NCI-H1092 treated with DMSO at 0.1 percent for 48 hours (cell line): ENCODE measurements at places on chromosomes 2 and 18.

- peak; percentile 6 for DNase-seq
Measured at GRCh38 chr2:181025004-181025403, 44.6 kb downstream of the UBE2E3 start.

- DNase-seq = peak; percentile 76
Measured at GRCh38 chr18:74081966-74082741, 65.5 kb downstream of the FBXO15 start.

DNA sequence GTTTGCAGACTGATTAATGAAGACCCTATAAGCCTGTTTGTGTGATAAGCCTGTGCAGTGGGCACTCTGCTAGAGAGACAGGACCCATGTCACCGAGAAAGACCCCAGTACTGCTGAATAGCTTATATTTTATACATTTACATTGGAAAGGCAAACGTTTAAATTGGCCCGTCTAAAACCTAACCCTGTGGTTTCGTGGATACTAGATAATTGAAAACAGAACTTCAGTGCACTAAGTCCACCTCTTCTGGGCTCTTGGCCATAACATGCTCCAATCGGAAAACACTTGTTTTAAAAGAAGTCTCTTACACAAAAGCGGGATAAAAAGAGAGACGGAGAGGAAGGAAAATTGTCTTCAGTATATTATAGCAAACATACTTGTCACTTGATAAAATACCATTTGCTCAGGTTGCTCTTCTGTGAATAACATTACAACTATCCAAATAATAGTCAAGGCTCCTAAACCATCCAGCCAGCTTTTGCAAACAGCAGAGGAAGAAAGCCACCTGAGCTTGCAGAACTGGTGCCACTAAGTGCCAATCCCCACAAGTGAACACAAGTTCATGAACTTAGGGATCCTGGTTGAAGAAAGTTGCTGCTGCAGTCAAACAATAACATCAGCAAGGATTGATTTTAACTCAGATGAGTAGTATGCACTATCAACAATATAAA is 218.4 kb upstream of the FN1 start:
- no peak for DNase-seq

- DNase-seq = no peak
Measured at GRCh38 chr2:157375384-157375783, 49.8 kb upstream of the ERMN start.

GRCh38 chr18:48834413-48835031 is 116.2 kb downstream of the SMAD7 start:
- DNase-seq = no peak

DNA sequence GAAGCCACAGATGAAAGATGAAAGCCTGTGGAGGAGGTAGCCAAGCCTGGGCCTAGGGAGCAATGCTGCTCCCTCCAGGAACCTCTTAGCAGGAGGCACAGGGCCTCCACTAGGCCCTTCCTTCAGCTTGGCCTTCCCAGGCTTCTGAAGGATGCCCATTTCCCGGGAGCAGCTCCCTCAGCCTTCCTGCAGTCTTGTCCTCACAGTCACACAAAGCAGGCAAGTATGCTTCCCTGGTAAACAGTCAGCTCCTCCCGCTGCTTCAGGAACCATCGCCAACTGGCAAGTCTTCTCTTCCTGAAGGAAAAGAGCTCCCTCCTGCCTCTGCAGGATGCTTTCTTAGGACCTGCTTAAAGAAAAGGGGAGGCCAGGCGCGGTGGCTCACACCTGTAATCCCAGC is 53.2 kb downstream of the SMAD7 start:
- DNase-seq = no peak

DNA sequence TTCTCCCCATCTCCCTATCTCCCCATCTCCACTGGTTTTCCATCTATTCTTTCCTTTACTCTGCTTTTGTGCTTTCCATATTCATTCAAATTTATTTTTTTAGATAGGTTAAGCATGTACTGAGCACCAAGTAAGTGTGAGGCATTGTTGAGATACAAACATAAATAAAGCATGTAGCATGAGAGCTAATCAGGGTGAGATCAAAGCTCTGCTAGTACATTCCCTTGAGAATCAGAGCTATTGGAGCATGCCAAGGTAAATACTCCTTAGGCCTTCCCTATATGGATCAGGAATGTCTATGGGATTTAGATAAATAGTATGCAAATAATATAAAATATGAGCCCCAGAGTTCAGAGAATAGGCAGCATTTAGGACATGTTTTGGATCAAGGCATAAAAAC is 25.3 kb downstream of the BABAM2 start:
- peak; percentile 26 for DNase-seq

- DNase-seq = no peak
Measured at GRCh38 chr2:25072606-25073005, 30.7 kb downstream of the EFR3B start.

DNA sequence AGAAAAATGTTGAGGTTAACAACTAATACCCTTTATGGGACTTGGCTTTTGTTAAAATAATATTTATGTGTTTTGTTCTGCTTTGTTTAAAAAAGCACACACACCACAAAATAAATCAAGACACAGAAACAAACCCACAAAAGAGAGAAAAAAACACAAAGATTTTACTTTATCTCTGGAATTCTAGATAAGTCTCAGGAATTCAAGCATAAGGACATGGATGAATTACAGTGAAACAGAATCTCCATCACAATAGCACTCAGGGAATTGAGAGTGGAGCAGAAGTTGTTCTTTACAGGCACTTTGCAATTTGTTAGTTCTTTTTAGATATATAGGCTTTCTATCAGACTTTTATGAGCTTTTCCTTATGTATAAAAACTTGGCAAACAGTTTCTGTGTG is 360.9 kb upstream of the ZC3H15 start:
- no peak for DNase-seq

DNA sequence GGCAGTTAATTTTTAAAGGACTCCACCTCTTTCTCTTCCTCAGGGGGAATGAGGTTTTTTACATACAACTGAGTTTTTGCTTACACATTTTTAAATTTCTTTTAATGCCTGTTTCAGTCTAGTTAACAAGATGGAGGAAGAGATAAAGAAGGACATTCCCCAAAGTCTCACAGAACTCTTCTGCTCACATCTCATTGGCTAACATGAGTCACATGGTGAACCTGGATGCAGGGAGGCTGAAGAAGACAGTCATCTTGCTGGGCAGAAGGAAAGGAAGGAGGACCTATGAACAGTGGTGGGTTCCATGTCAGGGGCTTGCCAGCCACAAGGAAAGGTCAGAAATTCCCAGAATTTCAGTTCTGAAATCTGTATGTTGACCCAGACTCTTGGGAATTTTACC is 10.4 kb upstream of the ST8SIA5 start:
- no peak for DNase-seq

DNA sequence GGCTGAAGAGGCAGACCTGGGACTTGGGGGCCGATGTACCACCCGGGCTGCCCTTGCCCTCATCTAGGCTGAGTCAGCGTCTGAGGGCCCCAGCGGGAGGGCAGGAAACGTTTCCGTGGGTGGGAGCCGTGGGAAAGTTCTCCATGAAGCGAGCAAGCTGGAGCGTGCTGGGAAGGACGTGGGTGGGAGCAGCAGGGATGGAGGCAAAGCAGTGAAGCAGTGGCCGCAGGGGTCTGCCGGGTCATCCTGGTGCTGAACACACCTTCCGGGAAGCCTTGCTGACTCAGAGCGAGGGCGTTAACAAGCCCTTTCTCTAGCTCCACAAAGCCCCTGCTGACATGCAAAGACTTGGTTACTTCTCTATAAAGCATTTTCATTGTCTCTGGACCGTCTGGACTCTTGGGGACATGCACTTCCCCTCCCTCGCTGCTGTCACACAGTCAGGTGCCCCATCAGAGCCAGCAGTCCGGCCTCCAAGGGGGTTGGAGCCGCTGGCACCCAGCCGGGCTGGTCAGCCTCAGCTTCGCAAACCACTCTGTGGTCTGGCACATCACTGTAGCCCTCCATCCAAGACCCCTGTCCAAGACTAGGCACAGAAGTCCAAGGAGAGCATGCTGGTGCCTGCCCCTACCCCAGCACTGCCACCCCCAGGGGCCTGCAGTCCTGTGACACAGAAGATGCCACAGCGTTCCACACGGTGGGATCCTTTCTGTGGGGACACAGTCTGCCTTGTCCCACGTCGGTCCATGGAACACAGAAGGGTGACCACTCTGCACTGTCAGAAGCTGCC is 115.1 kb upstream of the GPC1 start:
- DNase-seq = no peak

- no peak for DNase-seq
Measured at GRCh38 chr2:40546439-40547191, 94.7 kb upstream of the SLC8A1 start.

- no peak for DNase-seq
Measured at GRCh38 chr2:216646116-216646515, 12.9 kb downstream of the IGFBP2 start.

DNA sequence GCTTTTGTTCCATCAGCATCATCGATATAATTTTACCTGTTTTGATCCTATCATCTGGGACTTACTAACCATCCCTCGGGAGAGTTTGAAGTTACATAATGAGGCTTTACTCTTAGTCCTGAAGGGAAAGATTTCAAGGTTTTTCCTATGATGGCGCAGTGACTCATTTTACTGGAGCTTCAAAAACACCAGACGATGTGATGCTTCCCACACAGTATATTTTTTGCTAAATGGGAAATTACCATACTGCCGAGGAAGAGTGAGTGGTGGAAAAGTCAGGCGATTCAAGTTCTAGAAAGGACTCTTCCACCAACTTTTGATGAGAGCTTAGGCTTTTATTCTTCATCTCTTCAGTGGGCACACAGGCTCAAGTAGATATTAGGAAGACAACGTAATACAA is 44.6 kb upstream of the GCG start:
- no peak for DNase-seq

DNA sequence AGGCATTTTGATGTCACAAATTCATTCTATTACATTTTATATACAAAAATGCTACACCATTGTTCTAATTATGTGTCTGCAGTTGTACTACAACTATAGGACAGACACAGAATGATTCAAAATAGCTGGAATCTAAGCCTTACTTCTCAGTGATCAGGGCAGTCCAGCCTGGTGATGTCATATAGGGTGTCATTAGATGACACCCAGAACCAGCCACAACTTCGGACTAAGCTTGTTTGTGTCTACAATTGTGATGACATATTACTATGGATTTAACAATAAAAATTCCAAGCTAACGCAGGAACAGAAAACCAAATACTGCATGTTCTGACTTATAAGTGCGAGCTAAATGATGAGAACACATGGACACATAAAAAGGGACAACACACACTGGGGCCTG is 31.0 kb downstream of the M1AP start:
- no peak for DNase-seq

DNA sequence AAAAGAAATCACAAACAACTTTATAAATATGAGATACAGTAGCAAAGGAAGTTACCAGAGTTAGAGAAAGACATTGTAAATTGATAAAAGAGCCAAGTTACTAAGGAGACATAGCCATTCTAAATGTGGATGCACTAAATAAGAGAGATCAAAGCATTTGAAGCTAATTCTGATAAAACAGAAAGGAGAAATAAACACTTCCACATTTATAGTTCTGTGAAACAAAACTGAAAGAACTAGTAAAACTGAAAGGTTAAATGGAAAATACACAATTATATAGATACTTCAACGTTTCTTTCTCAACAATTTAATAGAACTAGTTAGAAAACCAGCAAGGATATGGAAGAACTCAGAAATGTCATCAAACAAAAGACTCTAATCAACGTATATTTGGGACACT is 309.0 kb upstream of the CDH2 start:
- DNase-seq = no peak

- no peak for DNase-seq
Measured at GRCh38 chr18:22507055-22507454, 89.3 kb upstream of the CTAGE1 start.

GRCh38 chr2:43078781-43079755 is 147.3 kb downstream of the ZFP36L2 start:
- no peak for DNase-seq

DNA sequence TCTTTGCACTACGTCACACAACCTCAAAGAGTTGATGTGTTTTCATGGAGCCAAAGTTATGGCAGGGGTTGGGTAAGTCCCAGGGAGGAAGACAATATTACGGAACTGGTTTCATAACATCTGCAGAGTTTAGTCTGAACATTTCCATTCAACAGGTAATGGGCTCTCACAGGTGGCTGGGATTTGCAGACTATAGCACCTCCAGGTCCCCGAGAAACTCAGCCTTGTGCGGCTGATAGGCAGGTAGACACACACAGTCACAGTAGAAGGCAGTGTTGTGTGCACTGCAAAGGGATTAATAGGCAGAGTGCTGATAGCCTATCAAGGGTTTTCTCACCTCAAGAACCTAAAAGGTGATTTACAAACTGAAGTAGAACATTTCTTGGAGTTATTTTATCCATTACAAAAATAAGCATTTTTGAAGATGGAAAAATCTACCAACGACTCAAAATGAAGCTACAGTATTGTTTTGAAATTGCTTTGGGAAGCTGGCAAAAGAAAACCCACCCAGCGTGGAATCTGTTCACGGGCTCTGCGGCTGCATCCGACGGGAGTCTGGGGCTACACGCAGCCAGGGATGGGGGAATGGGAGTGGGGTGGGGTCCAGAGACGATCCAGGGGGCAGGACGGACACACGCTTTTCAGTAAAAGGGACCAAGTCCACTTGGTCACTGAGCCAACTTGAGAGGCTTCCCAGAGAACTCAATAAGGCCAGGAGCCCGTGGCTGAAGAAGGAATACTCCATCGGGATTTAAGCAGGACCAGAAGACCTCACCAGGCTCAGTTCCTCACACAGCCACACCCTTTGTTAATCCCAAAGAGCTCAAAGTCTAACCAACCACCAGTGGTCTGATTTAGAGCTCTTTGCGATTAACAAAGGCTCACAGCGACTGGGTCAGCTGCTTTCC is 82.9 kb downstream of the CHRNA1 start:
- no peak for DNase-seq

- no peak for DNase-seq
Measured at GRCh38 chr2:67566958-67567635, 170.0 kb downstream of the ETAA1 start.

- no peak for DNase-seq
Measured at GRCh38 chr2:239753401-239753837, 271.7 kb downstream of the NDUFA10 start.
